ENCODE measurements at places on chromosomes 7 and 10. TPM values are rescaled to one million over a fixed set of nuclear protein-coding genes. Genes with fewer than 3 reads are reported as not detected.

DNA sequence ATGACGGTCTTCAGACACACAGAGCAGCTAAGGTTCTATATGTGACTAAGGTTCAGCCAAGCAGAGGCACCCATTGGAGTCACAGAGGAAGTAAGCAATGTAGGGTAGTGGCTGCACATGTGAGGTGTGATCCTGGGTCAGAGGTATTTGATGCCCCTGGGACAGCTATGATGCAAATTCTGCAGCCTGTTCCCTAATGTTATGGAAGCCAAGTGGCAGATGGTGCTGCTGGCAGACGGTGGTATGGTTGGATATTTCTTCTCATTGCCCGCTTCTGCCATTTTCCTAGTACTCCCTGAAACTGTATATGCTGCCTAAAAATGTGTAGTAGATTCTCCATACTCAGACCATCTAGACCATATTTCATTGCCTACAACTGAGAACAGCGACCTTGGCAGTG is 7.2 kb downstream of the TAS2R16 start:
- DNase-seq, result no peak

- no peak for DNase-seq
These were observed 7.3 kb downstream of the SFRP5 start for GRCh38 chr10:97764519-97764931.

DNA sequence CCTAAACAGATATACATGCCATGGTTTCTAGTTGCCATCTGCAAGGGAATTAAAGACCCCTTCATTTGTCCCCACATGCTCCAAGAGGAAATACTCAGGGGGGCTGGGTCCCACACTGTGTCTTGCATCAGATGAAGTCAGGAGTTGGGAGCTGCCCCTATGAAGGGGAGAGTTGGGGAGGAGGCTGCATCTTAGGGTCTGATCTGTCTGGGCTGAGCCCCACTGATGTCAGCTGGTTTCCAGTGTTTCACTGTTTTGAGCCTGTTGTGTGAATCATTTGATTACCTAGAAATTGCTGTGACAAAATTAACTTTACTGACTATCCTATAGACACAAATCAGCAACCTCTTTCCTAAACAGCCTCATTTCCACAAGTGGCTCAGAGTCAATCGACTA is 4.9 kb upstream of the ADCY1 start:
- DNase-seq, result peak; percentile 8

- no peak for DNase-seq
These were observed 41.6 kb downstream of the SLC39A12 start for GRCh38 chr10:17993361-17993760.

- DNase-seq, result peak; percentile 38
These were observed 276.5 kb downstream of the PTPRN2 start for GRCh38 chr7:158310924-158311666.

GRCh38 chr10:110629680-110630191 is 14.4 kb upstream of the RBM20 start:
- no peak for DNase-seq

DNA sequence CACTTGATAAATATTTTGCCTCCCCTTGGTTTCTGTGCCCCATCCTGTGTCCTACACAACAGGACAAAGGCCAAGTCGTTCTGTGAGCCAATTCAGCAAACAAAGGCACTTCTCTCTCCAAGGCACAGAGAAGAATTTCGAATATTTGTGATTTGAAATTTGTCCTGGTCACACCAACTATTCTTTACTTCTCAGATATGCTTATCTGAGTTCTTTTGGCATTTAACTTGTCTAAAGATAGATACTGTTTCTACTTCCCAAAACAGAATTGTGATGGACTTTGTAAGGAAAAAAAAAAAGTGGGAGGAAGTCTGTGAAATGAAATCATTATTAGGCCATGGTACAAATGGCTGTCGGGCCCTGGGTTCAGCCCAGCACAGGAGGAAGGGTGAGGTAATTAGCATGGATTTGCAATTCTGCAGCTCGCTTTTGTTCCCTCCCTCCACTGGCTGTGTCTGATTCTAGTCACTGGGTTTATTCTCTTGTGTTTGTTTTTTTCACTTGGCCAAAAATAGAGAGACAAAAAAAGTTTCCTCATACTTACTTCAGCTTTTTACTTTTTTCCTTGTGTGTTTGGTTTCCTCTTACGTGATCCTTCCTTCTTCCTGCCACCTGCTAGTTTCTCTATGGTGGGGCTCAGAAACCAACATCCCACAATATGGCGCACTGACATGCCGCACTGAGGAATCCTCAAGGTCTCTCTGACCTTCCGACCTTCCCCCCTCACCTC is 108.2 kb upstream of the MKLN1 start:
- peak; percentile 51 for DNase-seq

Gene MYL7
- total RNA-seq, result 4.7 TPM

Gene IL15RA
- total RNA-seq, result 2.0 TPM

Gene ANKRD26
- total RNA-seq, result 5.3 TPM

Gene TLX1
- total RNA-seq, result 0.11 TPM

Gene SRI
- total RNA-seq, result 87.1 TPM
